ENCODE measurements at places on chromosomes 4 and X.

GRCh38 chr4:44493924-44494323 is 45.3 kb upstream of the KCTD8 start:
- peak; percentile 11 for DNase-seq

DNA sequence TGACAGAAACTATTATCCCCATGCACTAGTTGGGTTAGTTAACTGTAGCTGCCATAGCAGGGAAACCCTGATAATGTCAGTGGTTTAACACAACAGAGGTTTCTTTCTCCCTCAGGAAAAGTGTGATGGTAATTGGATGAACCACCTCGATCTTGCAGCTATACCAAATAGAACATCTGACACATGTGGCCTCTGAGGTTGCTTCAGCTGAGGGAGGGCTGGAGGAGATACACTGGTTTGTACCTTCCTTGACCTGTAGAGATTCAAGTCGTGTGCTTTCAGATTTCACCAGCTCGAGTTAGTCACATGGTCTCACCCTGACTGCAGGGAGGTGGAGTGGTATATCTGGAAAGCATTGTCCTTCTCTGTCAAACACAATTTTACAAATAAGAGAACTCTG is 147.2 kb upstream of the SFRP2 start:
- DNase-seq = no peak

DNA sequence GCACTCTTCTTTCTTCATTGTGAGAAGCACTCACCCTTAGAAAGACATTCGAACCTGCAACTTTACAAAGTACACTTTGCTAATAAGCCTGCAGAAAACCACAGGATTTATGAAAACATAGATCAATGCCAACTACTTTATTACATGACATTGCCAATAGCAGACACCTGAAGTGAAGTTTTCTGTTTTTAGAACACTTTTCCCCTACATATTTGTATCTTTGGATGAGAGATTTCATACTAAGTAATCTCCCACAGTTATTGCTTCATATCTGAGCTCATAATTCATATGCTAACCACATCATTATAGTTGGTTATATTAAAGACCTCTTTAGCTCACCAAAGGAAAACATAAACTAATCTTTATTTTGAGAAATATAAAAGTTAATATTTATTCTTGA is 276.5 kb upstream of the CTSO start:
- DNase-seq = no peak

GRCh38 chrX:7574325-7574724 is 268.6 kb upstream of the VCX start:
- no peak for DNase-seq

DNA sequence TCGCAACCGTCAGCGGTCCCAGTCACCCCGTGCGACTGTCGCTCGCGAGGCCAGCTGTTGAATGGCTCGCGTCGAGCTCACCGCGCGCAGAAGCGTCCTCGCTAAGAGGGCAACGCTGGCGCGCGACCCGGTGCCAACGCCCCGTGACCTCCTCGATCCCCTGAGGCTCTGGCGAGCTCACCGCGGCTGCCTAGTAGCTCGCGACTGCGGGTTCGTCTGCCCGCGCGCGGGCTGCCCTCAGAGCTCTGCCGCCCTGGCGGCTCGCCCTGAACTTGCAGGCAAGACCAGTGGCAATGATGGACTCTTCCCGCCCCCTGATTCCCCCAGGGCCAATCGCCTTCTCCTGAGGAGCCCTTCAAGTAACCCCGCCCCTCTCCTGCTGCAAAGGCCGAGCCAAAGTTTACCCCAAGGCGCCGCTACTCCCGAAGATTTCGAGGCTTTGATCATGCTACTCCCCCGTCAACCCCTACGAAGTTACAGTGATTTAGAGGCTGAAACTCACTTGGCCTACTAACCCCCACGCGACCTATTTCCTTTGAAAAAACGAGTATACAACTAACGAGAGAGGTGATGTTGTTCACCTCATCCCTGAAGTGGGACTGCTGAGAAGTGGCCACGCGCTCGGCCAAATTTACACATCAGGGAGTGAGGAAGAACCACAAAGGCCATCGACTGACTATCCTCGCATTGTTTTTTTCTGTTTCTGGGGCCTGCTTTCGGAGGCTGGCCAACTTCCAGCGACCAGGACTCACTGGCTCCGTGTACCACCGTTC is 37.5 kb downstream of the PGRMC1 start:
- DNase-seq = no peak
